NCI-H1436 (cell line): ENCODE measurements at places on chromosomes 1 and 21.

DNA sequence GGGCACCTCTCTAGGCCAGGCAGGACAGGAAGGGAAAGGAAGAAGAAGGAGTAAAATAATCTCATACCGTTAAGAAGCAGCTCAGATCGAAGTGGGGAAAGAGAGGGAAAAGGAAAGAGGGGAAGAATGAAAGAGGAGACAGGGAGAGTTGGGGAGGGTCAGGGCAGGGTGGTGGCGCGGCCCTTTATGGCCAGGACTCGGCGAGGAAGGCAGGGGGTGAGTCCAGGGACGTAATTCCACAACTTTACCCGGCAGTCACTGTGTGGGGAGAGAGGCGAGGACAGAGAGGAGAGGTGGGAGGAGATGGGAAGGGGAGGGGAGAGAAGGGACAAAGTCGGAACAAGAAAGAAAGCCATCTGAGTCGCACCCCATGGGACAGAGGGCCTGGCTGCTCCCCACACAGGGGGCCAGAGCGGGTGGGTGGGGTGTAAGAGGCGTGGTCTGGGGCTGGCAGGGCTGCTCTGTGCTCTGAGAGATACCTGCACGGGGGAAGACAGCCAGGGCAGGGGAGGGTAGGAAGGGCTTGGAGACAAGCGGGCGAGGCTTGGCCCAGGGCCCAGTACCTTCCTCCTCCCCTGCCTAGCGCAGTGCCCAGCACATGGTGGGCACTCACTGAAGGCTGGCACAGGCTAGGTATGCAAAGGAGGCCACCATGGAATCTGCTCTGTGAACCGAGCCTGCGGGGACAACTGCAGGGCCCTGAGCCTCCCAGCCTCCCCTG is 49.4 kb downstream of the KIF21B start:
- no peak for DNase-seq

DNA sequence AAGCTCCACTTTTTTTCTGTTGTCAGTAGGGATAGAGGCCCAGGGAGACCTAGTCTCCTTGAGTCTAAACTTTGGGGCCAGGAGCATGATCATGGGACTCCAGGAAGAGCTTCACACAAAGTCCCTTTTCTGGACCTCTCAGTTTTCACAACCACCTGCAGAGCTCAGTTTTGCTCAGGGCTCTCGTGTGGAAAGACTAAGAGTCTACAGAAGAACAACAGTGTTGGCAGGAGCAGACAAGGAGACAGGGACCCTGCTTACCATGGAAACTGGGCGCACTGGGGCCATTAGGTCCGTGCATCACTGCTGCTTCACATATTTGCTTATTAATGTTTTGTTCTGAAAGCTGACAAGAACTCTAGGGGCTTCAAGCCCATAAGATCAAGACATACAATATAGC is 63.9 kb upstream of the HSD17B7 start:
- DNase-seq, result no peak

GRCh38 chr1:198535631-198536030 is 4.8 kb downstream of the ATP6V1G3 start:
- no peak for DNase-seq

GRCh38 chr1:183368213-183369108 is 49.7 kb downstream of the NMNAT2 start:
- no peak for DNase-seq

GRCh38 chr1:27397749-27398148 is 5.3 kb downstream of the GPR3 start:
- DNase-seq, result no peak

DNA sequence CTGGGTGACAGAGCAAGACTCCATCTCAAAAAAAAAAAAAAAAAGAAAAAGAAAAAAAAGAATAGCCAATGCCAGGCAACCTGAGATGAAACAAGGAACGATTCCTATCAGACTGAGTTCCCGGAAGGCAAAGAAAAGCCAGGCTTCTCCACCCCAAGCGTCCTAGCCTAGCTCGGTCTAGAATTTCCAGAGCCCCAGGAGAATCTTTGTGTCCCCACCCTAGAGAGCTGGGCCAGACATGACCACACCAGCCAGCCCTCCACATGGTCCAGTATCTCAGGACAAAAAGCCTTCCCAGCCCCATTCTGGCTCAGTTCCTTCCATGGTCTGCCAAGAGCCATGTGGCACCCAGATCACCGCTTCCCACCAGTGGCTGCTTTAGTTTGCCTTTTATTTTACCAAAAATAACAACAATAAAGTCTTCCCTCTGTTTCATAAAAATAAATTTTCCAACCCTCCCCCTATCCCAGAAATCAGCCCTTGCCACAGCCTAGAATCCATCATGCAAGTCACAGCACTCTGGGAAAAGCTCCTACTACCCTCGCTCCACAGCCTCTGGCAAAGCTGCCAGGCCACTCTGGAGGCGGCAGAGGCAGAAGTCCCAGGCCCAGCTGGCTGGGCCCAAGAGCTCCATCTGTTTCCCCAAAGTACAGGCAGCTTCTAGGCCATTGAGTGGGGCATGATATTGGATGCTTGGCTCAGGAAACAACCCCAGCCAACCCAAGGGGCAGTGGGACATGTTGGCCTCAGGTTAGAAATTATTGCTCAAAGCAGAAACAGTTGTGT is 3.5 kb upstream of the MKNK1 start:
- no peak for DNase-seq

DNA sequence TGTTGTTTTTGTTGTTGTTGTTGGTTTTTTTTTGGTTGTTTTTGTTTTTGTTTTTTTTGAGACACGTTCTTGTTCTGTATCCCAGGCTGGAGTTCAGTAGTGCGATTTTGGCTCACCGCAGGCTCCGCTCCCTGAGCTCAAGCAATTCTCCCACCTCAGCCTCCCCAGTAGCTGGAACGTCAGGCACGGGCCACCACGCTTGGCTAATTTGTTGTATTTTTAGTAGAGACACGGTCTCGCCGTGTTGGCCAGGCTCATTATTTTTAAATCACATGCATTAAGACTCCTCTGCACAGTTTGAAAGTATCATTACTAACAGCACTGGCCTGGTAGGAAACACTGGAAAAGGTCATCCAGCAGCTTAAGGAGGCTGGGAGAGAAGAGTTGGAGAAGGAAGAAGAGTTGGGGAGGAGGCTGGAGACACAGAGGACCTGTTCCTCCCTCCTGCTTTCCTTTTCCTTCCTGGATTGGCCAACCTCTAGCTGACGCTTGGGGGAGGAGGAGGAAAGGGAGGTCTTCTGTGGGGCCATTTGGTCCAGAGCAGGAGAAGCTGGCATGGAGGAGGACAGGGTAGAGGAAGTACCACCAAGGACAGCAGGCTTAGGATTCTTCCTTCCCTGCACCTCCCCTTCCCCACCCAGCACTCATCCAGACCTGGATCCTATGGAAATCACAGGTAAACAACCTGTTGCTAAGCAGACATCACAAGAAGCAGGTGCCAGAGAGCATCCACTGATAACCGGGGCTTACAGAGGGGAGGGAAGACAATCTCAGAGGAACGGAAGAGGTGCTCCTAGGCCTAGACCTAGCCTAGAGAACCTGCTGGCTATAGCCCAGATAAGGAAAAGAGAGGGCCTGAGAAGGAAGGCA is 71.9 kb upstream of the GOLT1A start:
- DNase-seq, result no peak

DNA sequence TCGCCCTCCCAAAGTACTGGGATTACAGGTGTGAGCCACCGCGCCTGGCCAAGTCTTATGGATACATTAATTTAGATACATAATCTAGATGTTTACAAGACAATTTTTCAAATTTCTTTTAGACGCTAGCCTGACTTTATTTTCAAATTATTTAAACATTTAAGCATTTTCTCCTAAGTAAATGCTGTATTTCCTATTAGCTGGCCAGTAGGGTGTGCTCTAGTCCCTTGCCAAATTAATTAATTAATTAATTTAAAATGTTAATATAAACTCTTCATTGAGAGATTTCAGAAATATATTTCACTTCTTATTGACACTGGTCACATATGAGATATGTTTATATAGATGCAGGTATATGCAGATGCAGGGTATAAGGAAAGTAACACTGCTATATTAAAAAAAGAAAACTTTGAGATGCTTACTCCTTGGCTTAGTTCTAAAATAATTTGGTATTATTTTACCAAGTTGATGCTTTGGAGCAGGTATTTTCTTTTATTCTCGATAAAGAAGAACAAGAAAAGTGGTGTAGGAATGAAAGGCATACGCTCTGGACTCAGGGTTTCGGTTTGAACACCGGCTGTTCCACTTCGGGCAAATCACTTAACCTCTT is 5.2 kb upstream of the ERRFI1 start:
- DNase-seq, result no peak

GRCh38 chr1:6249739-6250689 is 6.0 kb downstream of the HES3 start:
- peak; percentile 20 for DNase-seq

DNA sequence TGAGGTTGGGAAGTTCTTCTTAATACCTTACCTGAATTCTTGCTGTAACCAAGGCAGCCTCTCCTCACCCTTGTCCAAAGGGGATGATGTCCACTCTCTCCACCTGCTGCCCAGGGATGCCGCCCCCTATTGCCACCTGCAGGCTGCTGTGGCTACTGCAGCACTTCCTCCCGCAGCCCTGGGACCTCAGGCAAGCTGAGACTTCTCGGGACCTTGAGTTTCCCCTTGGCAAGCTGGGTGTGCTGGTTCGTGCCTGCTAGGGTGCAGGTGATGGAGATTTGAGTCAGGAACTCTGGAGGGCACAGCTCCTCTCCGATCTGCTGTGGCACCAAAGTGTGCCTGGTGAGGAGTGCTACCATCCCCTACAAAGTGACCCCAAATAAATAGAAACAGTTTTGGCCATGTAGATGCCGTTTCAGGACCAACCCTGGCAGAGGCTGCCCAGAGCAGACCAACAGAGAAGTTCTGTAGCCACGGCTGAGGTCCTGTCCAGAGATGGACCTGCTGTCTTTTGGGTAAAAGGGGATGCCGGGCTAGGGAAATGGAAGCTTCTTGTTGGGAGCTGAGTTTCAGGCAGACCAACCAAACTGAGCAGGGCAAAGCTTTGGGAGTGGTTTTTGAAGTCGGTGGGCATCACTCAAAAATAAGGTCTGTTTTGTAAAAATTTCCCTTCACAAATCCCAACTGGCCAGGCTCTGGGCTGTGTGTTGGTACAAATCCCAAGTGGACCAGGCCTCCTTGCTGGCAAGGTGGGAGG is 31.7 kb downstream of the RUNX3 start:
- DNase-seq, result no peak

- DNase-seq, result no peak
Measured at GRCh38 chr1:30952098-30952497, 43.5 kb upstream of the SDC3 start.

DNA sequence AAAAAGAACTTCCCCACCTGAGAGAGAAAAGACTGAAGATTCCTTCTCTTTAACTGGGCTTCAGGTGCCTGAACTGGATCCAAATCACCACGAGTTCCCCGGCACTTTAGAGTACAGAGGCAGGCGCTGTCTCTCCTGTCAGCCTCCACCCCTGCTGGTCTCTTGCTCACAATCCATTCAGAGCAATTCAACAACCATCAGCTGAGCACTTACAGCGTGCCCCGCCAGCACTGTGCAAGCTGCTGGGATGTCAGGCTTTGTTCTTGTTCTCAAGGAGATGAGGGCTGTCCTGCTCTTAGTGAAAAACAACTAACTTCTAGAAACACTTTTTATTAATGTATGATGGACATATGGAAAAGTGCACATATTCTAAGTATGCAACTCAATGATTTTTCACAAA is 68.7 kb upstream of the VAMP3 start:
- DNase-seq, result no peak

DNA sequence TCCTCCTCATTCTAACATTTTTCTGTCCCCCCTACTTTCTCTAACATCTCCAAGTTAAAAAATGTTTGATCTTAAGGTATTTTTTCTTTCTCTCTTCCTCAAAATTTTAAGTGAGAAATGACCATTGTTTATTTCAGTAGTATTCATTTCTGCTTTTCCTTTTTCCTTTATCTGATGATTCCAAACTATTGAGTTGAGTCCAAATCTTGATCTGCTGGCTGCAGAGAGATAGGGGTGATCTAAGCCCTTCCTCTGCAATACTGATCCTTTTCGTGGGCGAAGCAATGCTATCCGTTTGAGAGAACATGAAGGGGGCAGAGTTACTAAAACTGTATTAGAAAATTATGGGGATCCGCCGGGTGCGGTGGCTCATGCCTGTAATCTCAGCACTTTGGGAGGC is 516 bp upstream of the NMNAT2 start:
- DNase-seq, result no peak

DNA sequence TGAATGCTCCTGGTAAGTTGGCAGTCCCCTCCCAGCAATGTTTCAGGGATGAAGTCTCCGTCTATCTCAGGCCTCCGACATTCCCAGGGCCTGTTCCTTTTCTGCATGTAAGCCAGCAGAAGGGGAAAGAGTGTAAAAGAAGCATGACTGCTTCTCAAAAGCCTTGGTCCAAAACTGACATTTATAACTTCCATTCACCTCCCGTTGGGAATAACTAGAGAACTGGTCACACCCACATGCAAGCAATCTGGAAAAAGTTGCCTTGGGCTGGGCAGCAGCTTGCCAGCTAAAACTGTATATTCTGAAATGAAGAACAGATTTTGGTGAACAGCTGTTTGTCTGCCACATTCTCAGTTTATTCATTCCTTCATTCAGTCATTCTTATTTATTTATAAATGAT is 24.2 kb upstream of the NPL start:
- DNase-seq, result no peak

GRCh38 chr1:207848234-207848633 is 62.7 kb downstream of the CD34 start:
- no peak for DNase-seq

- no peak for DNase-seq
Measured at GRCh38 chr1:23555986-23556634, 3.2 kb downstream of the ID3 start.

DNA sequence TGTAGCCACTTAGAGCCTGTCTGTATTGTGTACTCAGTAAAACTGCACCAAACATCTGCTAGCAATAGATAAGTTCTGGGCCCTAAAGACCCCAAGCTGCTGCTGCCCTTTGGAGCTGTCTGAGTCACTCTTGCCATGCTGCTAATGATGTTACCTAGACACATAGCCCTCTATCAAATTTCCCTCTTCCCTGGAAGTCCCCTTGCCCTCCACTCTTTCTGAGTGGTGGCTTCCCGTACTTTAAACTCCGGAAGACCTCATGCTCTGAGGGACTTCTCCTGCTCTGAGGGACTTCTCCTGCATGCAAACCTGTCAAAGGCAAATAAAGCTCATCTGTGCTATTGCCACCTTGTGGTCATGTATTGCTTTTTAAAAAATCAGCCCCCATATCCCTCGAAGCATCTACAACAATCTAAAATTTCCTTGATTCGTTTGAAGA is 34.0 kb downstream of the FH start:
- peak; percentile 69 for DNase-seq

DNA sequence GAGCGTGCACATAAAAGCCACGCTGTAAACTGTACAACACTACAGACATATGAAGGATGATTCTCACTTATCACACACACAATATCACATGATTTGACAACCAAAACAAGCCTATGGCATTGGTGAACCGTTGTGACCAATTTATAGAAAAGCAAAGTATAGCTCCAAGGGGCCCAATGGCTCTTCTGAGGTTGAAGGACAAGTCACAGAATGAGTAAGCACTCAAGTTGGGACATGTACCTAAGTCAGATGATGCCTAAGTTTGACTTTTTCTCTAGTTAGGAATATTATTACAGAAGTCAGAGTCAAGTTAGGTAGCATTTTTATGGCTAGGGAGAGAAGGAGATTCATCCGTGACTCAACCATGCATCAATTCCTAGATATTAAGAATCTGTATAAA is 45.7 kb downstream of the PLPP3 start:
- DNase-seq, result no peak

GRCh38 chr1:224014330-224014649 is 99.6 kb upstream of the FBXO28 start:
- DNase-seq, result no peak

GRCh38 chr1:85327759-85328158 is 51.3 kb upstream of the BCL10 start:
- DNase-seq, result no peak
